Activated CD4-positive, CD25-positive, alpha-beta regulatory T cell (primary cell): ENCODE measurements at places on chromosomes 16 and 17.

- no peak for DNase-seq
These were observed 12.7 kb downstream of the COG1 start for GRCh38 chr17:73205459-73205961.

DNA sequence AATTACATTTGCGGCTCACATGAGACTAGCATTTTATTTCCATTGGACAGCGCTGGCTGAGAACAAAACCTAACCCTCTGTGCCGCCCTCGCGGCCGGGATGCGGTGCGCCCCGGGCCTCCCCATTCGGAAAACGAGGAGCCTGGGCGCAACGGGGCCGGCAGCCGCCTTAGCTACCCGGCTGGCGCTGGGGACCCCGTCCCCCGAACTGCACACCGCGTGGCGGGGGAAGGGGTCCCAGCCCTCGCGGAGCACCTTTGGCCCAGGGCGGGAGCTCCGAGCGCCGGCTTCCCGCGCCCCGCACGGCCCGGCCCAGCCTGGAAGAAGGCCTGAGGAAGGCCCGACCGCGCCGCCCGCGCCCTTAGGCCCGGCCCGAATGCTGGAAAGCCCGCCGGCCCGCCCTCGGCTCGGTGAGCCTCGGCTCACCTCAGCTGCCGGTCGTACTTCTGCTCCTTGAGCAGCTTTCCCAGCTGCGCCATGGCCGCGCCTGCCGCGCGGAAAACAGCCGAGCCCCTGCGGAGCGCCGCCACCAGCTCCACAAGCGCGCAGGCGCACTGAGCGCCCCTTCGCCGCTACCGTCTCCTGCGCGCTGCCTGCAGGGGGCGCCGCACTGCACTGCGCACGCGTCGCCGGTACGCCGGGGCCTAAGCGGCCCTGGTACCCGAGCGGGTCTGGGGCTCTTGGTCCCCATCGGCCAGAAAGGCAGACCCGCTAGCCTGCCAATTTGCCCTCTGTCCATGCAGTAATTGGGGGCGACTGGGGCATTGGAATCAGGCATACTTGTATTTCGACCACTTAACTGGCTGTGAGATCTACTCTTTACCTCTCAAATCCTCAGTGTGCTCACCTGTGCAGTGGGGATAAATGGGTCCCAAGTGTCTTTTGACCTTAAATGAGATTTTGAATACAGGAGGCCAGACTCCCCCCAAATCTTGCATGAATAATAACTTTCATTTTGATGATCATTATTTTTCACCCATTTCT, at the start of gene NAE1:
Gene NAE1 (minus strand): TSS at position 555 of the 983 bp plus-strand sequence. CDS start 77 bp downstream, at position 478.
- DNase-seq = peak; percentile 83

- DNase-seq = no peak
These were observed 13.7 kb downstream of the BRIP1 start for GRCh38 chr17:61849674-61850073.

- no peak for DNase-seq
These were observed 12.8 kb downstream of the GOSR2 start for GRCh38 chr17:46935658-46936266.

- no peak for DNase-seq
These were observed 7.3 kb downstream of the KLHL10 start for GRCh38 chr17:41844971-41845370.

DNA sequence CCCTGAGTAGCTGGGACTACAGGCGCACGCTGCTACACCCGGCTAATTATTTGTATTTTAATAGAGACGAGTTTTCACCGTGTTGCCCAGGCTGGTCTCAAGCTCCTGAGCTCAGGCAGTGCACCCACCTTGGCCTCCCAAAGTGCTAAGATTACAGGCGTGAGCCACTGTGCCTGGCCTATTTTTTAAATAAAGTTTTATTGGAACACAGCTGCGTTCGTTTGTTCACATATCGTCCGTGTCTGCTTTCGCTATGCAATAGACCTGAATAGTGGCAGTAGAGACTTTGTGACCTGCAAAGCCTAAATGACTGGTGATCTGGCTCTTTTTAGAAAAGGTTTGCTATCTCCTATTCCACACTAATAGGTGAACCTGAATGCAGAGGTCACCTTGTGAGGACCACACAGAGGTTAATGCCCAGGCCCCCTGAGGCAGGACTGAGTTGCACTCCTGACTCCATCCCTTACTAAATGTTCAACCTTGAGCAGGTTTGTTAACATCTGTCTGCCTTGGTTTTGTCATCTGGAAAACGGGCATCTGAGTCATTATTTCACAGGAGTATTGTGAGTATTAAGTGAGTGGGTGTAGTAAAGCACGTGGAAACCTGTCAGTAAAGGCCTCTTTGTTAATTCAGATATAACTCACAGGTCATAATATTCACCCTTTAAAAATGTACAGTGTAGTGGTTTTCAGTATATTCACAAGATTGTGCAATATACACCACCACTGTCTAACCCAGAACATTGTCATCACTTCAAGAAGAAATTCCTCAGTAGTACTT, 157.5 kb upstream of the CACNG5 start:
- no peak for DNase-seq

DNA sequence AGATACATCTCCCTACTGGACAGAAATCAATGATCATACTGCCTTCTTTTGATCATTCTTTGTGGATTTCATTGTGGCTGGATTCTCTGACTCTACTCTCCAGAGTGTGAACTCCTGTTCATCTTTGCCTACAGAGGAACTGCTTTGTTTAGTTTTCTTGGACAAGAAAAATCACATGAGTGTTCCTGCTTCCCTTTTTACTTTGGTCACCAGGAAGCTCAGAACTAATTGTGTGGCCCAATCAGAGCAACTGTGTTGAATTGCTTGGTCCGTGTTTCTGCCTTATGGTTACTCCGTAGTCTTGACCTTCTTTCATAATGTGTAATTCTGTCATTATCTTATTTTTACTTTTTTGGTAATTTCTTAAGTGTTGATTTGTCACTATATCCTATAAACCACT, 97.0 kb downstream of the MAF start:
- no peak for DNase-seq

- no peak for DNase-seq
These were observed 3.2 kb downstream of the TNRC6C start for GRCh38 chr17:77961741-77962140.

GRCh38 chr16:31301708-31302400, 42.1 kb downstream of the ITGAM start:
- DNase-seq = no peak

GRCh38 chr17:6704470-6705052, 8.6 kb downstream of the SLC13A5 start:
- no peak for DNase-seq

DNA sequence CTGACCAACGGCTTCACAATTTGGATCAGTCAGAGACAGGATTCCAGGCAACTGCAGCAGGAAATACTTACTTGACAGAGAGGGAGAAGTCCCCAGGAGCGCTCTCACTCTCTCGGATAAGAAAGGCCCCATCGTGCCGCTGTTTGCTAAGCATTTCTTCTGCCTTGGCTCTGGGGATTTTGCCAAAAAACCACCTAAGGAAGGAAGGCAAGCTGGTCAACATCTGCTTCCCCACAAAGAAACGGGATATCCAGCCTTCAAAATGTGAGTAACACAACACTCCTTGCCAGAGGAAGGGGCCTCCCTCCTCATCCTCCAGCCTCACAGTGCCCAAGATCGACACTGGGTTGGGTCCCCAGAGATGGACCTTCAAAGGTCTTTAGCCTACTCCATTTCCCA, 36.6 kb upstream of the SLC25A19 start:
- no peak for DNase-seq

- DNase-seq = no peak
These were observed 119.1 kb downstream of the KCNJ12 start for GRCh38 chr17:21495281-21495680.

GRCh38 chr16:22400900-22401299, 26.5 kb upstream of the CDR2 start:
- no peak for DNase-seq

- no peak for DNase-seq
These were observed 418.6 kb downstream of the TOX3 start for GRCh38 chr16:52128361-52128760.

DNA sequence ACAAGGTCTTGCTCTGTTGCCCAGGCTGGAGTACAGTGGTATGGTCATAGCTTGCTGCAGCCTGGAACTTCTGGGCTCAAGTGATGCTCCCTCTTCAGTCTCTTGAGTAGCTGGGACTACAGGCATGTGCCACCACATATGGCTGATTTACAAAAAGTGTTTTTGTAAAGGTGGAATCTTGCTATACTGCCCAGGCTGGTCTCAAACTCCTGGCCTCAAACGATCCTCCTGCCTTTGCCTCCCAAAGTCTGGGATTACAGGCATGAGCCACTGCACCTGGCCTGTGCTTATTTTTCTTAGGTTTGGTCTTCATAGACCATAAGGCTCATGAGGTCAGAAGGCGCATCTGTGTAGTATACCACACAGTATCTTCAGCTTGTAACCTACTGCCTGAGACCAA, 5.3 kb downstream of the CLEC19A start:
- DNase-seq = no peak

DNA sequence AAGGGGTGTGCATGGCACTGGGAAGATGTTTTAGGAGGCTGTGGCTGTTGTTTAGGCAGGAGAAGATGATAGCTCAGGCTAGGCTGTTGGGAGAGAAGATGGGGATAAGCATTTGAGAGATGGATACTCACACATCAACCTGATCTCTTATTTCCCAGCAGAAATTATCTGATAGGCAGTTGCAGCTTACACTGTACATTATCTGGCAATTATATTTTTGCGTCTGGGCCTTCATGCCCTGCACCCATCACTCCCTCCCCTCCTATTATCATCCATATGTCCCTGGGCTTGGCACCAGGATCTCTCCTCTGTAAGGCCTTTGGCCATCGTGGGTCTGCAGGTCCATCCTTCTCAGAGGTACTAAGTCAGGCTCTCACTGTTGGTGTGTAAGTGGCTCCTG, 401.0 kb upstream of the EEF2KMT start:
- DNase-seq = no peak

DNA sequence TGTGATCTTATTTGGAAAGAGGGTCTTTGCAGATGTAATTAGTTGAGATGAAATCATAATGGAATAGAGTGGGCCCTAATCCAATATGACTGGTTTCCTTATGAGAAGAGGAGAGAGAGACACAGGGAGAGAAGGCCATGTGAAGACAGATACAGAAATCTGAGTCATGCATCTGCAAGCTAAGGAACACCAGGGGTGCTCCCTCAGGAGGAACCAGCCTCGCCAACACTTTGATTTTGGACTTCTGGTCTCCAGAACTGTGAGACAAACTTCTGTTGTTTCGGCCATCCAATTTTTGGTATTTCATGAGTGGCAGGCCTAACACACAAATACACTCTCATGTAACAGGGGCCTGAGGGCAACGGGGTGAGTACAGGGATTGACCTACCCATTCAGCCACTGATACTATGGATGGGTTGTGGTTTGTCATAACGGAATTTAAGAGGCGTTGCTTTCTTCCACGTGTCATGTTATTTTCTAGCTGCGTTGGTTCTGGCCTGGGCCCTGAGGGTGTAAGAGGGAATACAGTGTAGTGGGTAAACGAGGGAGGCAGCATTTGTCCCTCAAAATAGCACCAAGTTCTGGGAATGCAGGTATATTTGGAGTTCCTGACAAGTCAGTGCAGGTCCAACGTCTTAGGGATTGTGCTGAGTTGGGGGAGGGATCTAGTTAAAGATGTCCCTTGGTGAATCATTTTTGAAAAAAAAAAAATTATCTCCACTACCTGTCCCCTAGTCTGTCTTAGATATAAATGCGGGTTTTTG, 17.7 kb downstream of the PLCG2 start:
- no peak for DNase-seq

GRCh38 chr17:79132271-79133064, 57.8 kb downstream of the ENGASE start:
- no peak for DNase-seq

- no peak for DNase-seq
These were observed 172.5 kb downstream of the HS3ST3A1 start for GRCh38 chr17:13429201-13429600.

GRCh38 chr17:34393401-34393800, 30.4 kb upstream of the CCL1 start:
- DNase-seq = no peak

DNA sequence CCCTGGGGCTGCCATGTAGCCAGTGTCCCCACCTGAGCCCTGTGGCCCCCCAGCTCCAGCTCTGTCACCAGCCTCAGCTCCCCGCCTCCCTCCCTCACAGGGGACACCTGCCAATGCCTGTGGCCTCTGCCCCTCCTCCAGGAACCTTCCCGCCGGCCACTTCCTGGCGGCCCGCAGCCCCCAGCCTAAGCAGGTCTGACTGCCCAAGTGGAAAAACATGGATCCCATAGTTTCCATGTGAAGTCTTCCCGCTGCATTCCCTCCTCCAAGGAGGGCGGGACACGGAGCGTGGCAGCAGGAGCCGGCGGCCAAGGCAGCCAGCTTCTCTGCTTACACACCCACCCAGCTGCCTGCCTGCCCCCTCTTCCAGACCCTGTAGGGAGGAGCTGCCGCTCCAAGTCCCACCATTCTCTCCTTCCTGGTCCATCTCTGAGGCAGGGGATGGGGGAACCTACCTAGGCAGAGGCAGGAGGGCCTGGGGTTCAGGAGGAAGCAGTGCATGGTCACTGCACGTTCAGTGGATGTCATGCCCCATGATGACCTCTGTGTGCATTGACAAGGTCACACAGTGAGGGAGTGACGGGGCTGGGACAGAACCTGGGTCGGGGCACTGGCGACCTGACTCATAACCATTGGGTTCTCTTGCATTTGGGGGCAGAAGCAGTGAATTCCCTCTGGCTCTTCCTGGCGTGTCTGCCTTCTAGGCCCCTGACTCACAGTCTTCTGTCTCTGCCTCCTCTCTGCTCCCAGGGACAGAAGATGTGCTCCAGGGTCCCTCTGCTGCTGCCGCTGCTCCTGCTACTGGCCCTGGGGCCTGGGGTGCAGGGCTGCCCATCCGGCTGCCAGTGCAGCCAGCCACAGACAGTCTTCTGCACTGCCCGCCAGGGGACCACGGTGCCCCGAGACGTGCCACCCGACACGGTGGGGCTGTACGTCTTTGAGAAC, 8.7 kb downstream of the VASN start:
- no peak for DNase-seq

GRCh38 chr17:16283705-16284104, 66.7 kb downstream of the PIGL start:
- no peak for DNase-seq

- no peak for DNase-seq
These were observed 568.3 kb upstream of the ZFHX3 start for GRCh38 chr16:73616166-73616753.

- no peak for DNase-seq
These were observed 311.5 kb downstream of the RBFOX1 start for GRCh38 chr16:7644176-7644575.

DNA sequence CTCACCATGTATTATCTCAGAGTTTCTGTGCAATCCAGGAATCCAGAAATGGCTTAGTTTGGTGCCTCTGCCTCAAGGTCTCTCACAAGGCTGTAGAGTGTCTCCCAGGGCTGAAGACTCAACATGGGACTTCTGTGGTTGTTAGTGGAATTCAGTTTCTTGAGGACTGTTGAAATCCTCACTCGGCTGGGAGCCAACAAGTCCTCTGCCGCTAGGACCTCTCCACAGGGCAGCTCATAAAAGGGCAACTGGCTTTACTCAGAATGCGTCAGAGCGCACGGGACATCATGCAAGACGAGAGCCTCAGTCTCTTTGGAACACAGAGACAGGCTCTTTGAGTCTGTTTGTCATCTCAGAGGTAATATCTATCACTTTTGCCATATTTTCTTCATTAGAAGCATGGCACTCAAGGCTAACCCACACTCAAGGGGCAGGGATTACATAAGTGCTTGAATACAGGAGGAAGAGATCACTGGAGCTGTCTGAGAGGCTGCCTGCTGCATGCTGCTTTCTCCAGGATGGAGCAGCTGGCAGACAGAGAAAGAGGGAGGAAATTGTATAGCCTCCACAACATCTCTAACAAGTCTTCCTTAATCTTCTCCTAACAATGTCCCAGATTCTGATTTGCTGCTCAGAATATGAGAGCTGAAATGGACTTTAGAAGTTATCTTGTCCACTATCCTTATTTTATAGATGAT, 97.5 kb upstream of the ASIC2 start:
- no peak for DNase-seq
